Progenitor cell of endocrine pancreas (in vitro differentiated cells): ENCODE measurements at places on chromosomes 6 and 20.

GRCh38 chr20:35561671-35562070 is 19.8 kb downstream of the ERGIC3 start:
- no peak for DNase-seq

DNA sequence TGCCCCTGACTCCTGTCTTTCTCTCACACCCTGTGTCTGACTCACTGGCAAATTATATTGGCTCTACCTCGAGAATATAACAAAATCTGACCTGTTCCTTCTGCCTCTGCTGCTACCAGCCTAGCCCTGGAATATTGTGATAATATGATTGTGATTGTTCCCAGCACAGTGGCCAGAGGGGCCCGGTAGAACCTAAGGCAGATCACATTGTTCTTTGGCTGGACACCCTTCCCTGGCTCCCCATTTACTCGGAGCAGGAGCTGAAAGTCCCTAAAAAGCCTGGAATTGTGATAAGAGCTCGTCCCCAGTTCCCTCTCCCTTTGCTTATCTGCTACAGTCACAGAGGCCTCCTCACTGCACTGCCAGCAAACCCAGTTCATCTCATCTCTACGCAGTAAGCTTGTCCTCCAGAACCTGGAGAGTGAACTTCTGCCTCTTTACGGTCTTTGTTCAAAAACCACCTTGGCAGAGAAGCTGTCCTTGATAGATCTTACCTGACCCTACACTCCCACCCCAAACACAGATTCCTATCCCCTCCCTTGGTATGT is 21.8 kb downstream of the SERPINB6 start:
- DNase-seq = no peak

- DNase-seq = no peak
Observed at GRCh38 chr6:158408552-158409130, 96.4 kb downstream of the TULP4 start.

DNA sequence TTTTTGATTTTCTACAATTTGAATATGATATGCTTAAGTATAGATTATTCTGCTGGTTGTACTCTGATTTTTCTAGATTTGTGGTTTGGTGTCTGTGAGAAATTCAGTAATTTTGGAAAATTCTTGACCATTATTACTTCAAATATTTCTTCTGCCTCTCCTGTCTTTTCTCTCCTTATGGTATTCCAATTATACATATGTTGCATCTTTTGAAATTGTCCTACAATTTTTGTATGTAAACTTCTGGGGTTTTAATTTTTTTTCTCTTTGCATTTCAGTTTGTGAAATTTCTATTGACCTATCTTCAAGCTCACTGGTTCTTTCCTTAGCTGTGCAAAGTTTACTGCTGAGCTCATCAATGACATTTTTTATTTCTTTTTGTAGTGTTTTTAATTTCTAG is 534.4 kb upstream of the SLC35B3 start:
- DNase-seq = no peak

DNA sequence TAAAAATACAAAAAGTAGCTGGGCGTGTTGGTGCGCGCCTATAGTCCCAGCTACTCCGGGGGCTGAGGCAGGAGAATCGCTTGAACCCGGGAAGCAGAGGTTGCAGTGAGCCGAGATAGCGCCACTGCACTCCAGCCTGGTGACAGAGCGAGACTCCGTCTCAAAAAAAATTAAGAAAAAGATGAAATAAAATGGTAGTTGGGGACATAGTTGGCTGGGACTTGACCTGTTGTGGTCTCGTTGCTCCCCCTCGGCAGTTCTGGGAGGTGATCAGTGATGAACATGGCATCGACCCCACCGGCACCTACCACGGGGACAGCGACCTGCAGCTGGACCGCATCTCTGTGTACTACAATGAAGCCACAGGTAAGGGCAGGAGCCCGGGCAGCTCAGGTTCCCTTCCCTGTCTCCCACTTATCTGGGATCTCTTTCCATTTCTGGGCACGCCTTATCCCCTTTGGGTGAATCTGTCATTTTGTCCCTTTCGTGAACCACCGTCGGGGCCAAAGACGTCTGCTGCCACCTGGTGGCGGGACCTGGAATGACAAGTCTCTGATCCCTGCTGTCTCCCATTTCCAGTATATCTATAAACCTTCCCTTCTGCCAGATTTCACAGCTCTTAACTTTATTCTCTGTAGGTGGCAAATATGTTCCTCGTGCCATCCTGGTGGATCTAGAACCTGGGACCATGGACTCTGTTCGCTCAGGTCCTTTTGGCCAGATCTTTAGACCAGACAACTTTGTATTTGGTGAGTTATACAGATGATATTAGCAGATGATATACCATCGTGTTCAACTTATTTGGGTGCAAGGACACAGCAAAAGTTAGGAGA is 2.3 kb downstream of the TUBB start:
- peak; percentile 73 for DNase-seq
